Fibroblast of skin of back (primary cell): ENCODE measurements at places on chromosomes 1 and 21.
A peak's percentile ranks its signal among the peaks of the same experiment; 100 is the strongest.

DNA sequence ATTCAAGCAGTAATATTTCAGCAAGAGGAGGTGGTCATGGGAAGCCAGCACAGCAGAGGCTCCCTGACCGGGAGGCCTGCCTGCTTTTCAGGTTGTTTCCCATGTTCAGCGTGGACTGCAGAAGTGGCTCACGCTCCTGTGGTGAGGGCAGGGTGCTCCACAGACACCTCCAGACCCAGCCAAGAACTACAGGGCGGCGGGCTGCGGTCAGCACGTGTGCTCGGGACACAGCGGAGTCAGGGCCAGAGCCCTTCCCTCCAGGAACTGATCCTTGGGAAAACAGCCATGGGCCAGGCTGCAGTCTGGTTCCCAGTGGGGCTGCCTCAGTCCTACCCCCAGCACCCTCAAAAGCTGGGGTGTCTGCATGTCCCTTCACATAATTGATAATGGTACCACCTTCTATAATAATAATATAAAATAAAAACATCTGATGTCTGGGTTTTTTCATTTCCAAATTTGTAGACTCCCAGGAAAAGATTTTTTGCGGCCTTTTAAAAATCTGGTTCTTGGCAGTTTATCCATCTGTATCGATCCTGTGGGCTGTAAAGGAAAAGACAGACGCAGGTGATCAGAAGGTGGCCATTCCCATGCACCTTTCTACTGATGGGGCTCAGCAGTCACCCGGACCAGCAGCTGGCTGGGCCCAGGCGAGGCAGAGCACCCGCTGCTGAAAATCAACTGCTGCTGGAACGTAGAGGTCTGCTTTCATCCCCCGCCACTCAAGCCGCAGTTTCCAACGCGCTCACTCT lies 10.7 kb downstream of the THAP3 start:
- DNase-seq, result no peak

GRCh38 chr1:55468142-55468795 lies 253.1 kb upstream of the USP24 start:
- DNase-seq, result no peak

DNA sequence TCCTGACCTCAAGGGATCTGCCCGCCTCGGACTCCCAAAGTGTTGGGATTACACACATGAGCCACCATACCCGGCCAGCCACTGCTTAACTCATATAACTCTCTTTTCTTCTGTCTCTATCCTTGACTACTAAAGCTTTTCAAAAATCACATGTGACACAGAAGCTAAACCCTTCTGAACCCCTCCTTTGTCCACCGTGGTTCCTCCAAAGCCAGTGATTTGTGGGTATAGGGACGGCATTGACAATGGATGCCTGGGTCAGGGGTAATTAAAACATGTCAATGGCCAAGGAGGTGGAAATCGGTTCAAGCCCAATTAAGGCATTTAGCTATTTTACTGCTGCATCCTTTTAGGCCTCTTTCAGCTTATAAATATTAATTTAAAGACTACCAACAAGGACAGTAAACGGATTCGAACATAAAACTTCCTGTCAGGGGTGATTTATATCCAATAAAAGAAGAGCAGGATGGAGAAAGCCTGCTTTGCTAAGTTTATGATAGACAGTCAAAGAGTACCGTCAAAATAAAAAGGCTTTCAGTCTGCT lies 242.3 kb downstream of the GPATCH2 start:
- no peak for DNase-seq

DNA sequence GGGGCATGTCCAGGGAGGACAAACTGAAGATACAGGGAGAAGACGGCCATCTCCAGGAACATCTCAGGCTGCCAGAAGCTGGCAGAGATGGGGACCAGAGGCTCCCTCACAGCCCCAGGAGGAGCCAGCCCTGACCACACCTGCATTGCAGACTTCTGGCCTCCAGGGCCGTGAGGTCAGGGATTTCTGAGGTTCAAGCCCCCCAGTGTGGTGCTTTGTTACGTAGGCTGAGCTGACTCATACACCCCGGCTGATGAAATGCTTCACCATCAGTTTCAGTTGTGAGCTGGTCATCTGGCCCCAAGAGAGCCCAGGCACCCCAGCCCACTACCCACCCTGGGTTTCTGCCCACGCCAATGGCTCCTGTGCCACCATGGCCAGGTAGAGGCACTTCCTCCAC lies 106.4 kb downstream of the SIK1 start:
- DNase-seq, result no peak

DNA sequence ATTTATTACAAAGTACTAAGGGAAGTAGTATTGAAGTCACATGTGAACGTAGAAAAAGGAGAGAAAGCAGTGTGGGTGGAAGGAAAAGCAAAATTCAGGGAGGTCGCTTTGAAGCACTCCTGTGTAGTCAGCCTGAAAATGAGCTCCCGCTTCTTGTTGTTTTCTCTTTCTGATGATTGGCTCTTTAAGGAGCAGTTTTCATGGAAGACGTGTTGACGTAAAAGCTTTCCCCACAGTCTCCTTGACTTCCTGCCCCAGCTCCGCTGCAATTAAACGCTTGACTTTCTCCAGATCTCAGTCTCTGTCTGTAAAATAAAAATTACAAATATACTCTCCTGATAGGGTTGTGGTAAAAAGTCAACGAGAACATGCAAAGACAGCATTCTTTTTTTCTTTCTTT lies 661.5 kb upstream of the ZP4 start:
- no peak for DNase-seq

GRCh38 chr1:111948209-111949171 lies 41.0 kb downstream of the KCND3 start:
- DNase-seq, result peak; percentile 69

DNA sequence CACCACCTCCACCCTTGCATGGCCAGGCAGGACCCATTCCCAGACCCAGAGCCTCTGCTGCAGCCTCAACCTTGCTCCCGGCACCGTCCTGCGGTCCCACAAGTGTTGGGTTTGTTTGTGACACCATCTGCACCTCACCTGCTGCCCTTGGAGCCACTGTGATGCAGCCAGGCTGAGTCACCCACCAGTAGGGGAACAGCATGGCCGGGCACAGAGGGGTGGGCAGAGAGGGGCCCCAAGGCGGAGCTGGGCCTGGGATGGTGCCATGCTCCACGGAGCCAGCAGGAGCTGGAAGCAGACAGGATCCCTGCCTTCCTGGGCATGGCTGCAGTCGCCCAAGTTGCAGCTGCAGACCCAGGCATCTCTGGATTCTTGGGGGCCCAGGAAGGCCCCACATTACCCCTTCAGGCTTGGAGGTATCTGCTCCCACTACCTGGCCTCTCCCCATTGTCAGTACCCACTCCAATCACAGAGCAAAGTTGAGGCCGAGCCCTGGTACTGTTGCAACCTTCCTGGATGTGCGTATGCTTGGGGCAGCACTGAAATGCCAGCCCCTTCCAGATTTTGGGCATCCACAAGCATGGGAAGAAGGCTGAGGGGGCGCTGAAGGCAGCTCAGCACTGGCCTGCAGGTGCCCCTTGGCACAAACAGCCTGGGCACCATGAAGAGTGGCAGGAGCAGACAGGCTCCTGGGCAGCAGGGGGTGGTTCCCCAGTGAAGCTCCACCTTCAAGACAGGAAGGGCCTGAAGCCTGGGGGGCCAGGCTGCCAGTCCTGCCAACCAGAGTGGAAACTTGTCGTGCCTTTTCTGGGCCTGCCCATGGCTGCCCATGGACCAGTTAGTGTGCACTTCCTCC lies 172.8 kb downstream of the MATN1 start:
- DNase-seq, result no peak

GRCh38 chr21:15324542-15324941 lies 259.7 kb upstream of the NRIP1 start:
- no peak for DNase-seq

- no peak for DNase-seq
Measured at GRCh38 chr1:84164161-84164560, 20.1 kb downstream of the PRKACB start.

DNA sequence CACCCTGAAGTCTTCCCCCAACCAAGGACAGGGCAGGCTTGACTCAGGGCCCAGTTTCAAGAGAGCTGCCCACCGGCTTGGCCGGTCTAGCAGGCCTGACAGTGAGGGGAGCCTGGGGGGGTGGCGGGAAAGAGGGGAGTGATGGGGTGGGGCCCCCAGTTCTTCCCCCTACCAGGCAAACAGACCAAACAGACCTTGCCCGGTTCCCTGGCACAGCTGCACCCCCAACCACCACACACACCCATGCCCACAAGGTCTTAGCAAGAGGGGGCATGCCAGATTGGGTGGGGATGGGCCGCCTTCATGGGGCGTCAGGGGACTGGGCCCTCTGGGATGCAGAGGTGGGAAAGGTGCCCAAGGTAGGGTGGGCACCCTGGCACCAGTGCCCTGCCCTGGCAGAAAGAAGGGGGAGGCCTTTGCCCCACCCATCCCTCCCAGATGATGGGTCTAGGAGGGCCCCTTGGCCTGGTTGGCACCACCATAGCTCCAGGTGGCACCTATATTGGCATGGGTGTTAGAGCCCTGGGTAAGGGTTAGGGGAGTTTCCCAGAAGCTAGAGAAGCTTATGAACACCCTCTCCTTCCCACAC lies 8.9 kb downstream of the ZBTB7B start:
- no peak for DNase-seq

DNA sequence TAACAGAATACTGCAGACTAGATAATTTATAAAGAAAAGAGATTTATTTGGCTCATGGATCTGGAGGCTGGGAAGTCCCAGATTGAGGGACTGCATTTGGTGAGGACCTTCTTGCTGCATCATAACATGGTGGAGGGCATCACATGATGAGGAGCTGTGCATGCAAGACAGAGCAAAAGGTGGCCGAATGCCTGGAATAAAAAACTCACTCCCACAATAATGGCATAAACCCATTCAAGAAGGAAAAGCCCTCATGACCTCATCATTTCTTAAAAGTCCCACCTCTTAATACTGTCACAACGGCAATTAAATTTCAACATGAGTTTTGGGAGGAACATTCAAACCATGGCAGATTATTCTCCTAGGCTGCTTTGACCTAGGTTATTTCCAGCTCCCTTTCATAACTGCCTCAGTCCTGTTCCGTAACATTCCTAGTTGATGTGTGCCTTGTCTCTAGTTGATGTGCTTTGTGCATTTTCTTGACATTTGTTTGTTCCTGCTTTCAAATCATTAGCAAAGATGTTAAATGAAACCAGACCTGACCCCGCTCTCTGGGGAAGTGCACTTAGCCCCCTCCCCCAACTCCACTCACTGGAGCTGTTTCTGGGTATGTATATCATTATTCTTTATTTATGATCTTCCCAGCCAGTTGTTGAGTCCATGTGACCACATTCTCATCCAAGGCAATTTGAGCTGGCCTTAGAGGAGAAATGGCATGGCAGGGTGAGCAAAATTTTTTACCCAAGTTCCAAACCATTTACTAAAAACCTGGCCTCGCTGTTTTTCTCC lies 148.5 kb downstream of the GDAP2 start:
- no peak for DNase-seq

DNA sequence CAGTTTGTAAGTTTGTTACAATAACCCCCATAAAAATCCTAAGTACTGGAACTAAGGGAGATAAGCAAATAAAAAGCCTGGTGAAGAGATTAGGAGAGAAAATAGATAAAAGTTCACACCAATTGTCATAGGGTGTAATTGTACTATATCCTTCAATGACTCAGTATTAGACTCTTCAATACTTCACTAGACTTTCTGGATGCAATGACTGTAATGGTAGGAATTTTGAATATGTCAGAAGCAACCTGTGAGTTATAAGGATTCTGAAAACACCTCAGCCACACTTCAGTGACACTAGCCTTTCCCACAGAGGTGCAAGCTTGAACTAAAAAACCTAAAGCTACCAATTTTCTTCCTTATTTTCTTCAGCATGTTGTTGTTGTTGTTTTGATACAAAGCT lies 147.9 kb downstream of the PTGER3 start:
- DNase-seq, result peak; percentile 11

DNA sequence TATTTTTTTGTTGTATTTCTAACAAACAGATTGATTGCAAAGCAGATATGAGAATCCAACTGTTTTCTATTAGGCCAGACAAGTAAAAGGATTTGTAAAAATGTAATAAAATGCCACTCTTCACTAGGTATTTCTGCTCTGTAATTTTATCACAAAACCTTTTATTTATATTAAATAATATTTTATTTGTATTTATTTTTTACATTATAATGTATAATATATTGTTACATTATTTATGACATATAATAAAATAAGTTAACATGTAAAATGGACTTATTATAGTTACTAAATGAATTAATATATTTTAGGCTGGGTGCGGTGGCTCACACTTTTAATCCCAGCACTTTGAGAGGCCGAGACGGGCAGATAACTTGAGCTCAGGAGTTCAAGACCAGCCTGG lies 12.7 kb upstream of the TNNI1 start:
- DNase-seq, result no peak

GRCh38 chr1:67953301-67953700 lies 97.1 kb downstream of the DIRAS3 start:
- DNase-seq, result no peak

DNA sequence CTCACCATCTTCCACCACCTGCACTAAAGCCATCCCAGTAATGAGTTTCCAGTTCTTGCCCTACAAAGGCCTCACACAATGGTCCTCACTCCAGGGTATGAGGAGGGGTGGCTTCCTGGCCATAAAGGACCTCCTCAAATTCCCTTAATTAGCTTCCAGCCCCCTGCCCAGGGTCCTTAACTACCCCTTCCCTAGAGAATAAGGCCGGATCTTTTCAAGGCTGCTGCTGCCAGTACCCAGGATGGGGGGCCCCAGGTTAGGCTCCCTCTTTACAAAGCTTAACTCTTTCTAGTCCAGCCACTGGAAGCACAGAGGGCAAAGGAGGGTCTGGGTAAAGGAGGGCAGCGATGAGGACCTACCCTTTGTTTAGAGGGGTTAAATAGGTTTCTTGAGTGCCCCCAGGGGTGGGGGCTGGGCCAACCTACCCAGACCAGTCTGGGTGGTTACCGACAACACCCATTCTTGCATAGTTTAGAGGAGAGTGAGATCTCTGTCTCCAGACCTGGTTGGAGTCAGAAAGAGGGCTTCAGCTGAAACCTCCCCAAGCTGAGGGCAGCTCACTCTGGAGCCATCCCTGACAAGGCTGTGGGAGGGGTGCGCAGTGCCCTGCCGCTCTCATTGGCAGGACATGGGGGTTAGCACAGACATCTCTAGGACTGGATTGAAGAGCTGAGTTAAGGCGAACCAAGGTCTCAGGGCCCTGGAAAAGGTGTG lies 7.1 kb downstream of the BLACAT1 start:
- DNase-seq, result no peak

GRCh38 chr1:65820983-65821382 lies 28.3 kb downstream of the PDE4B start:
- DNase-seq, result peak; percentile 91

- no peak for DNase-seq
Measured at GRCh38 chr1:238861342-238862066, 524.9 kb upstream of the CHRM3 start.

- DNase-seq, result no peak
Measured at GRCh38 chr1:17040135-17040534, 13.7 kb downstream of the SDHB start.
